ENCODE measurements at places on chromosomes 16 and 17. TPM values are rescaled to one million over a fixed set of nuclear protein-coding genes. Genes with fewer than 3 reads are reported as not detected.
A peak's percentile ranks its signal among the peaks of the same experiment; 100 is the strongest.

The IRX3 gene
- total RNA-seq = 37.9 TPM

The ATP2A1 gene
- 0.25 TPM for total RNA-seq

The CES5A gene
- total RNA-seq = not detected

The ARL5C gene
- not detected for total RNA-seq

The FBXW10B gene
- 0.19 TPM for total RNA-seq

- no peak overlapping the region for H3K27ac ChIP-seq
- H3K4me1 ChIP-seq = peaks cover 17% of the 10 kb centered on the region
- no peaks in the 10 kb centered on the region for H3K27me3 ChIP-seq
- no peak overlapping the region for H3K4me3 ChIP-seq
- no peak for DNase-seq
Measured at GRCh38 chr16:3856367-3857141, 24.0 kb downstream of the CREBBP start.

DNA sequence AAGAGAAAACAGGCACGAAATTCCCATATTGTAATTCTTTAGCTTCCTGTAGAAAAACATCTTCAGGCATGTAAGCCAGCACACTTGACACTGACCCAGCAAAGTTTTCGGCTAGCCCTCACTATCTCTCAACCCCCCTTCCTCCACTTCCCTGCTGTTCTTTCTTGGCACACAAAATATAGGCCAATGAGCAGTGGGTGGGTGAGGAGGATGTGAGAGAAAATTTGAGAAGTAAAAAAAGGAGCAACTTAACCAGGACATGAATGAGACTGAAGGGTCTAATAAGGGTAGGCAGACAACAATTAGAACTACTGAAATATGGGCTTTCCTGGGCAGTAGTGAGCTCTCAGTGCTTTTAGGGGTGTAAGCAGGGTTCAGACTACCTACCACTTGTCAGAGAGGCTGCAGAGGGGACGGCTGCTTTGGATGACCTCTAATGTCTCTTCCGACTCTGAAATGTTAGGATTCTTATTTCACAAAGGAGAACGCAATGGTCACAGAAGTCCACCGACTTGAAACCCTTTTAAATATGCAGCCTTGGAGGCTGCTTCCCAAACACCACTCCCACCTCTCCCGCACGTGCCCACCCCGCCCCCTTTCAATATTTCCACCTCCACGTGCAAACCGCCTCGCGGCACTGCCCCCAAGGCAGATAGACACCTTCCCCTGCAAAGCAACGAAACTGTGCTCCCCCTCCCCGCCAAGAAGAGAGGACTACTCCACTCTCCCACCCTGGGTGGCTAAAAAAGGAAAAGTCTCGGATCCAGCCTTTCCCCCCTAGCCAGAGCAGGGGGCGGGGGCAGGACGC lies 889 bp downstream of the MBTD1 start:
- H3K4me3 ChIP-seq = peak overlapping the region; percentile 84
- H3K27ac ChIP-seq = peak overlapping the region; percentile 11
- no peaks in the 10 kb centered on the region for H3K27me3 ChIP-seq
- peak; percentile 82 for DNase-seq
- peaks cover 36% of the 10 kb centered on the region for H3K4me1 ChIP-seq

- no peak for DNase-seq
- peaks cover 8% of the 10 kb centered on the region for H3K36me3 ChIP-seq
Measured at GRCh38 chr17:7007143-7007542, 5.3 kb upstream of the RNASEK start.

DNA sequence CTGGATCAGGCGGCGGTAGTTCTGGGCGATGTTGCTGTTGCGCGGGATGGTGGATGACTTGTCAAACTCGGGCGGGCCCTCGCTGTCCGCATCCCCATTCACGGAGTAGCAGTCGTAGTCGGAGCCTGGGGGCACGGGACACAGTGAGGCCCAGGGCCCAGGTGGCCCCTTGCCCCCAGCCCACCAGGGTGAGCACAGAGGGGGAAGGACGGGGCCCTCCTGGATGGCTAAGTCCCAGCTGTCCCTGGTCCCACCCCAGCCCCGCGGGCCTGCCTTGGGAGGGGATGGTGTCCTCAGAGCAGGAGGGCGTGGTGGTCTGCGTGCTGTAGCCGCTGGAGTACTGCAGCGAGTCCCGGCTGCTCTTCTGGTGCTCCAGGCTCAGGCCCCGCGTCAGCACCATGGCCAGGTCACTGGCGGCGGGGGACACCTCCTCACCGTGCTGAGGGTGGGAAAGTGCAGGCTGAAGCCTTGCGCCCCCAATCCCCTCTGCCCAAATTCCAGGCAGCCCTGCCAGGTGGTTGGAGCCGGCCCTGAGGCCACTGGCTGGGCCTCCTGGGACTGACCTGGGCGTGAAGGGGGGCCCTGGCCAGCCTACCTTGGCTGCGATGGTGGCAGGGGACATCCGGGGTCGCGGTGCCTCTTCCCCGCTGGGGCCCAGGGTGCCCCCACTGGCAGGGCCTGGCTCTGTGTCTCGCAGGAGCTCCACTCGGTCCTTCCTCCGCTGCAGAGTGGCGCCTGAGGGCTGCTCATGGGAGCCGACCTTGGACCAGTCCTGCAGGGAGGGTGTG lies 18.2 kb downstream of the IL34 start:
- H3K36me3 ChIP-seq = peaks cover 24% of the 10 kb centered on the region
- no peak overlapping the region for H3K4me3 ChIP-seq
- DNase-seq = no peak
- no peaks in the 10 kb centered on the region for H3K4me1 ChIP-seq
- H3K27me3 ChIP-seq = no peaks in the 10 kb centered on the region

GRCh38 chr16:19294156-19294649 lies 8.7 kb downstream of the CLEC19A start:
- no peaks in the 10 kb centered on the region for H3K36me3 ChIP-seq
- H3K27ac ChIP-seq = no peak overlapping the region
- no peak overlapping the region for H3K4me3 ChIP-seq
- no peaks in the 10 kb centered on the region for H3K4me1 ChIP-seq
- no peaks in the 10 kb centered on the region for H3K27me3 ChIP-seq

DNA sequence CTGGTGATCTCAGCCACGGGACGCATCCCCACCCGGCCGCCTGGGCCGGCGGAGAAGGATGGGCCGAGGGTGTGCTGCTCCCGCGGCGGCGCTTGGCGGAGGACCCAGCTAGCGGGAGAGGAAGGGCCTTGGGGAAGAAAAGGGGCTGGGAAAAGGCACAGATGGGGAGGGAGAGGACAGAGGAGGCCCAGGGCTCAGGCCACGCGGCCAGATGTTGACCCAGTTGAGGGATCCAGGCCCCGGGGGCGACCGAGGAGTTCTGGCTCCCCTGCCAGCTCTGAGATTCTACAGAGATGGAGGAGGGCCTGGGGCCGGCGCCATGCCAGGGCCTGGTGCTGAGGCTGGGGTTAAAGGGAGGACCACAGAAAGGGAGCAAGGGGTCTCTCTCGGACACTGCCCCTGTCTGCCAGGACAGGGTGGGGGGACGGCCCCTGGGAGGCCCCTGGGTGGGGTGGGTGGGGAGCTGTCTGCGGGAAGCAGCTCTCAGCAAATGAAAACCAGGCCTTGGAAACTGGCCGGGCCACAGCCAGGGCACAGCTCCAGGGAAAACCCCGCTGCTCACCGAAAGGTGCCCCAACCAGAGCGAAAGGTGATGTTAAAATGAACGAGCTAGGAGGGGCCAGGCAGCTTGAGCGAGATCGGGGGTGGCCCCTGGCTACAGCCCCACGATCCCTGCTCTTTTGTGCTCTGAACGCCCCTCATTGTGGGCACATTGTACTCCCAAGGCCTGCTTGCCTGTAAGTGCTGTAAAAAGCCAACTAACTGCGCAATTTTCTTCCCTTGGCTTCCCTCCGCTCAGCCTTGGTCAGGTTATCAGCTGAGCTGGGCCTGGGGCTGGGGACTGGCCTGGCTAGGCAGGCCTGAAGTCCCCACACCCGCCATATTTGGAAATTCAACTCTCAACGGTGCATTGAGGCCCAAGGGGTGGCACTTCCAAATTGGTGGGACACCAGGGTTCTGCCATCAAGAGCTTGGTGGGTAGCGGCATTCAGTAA lies 191.4 kb downstream of the ZNF423 start:
- no peaks in the 10 kb centered on the region for H3K4me1 ChIP-seq
- no peaks in the 10 kb centered on the region for H3K27me3 ChIP-seq
- H3K27ac ChIP-seq = no peak overlapping the region
- H3K4me3 ChIP-seq = no peak overlapping the region
- no peaks in the 10 kb centered on the region for H3K36me3 ChIP-seq

DNA sequence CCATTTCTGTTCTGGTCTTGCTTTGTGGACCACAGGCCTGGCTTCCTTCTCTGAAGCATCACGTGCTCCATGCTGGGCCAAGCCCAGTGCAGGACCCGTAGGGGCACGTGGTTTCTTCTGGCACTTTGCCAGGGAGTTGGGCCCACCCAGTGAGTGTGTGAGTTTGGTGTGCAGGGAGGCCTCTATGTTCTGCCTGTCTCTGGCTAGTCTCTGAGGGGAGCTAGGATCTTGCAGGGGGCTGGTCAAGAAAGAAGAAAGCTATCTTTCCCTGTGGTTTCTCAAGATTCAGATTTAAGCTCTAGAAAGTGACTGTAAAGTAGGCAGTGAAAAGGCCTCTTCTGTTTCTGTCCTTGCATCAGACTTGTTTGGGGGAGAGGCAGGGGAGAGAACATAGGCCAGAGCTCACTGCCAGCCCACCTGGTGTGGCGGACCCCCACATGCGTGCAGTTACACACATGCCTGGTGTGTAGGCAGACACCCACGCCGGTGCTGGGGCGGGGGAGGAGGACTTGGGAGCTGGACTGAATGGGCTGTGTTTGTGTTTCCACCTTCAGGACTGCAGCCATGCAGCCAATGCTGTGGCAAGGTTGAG lies 11.8 kb downstream of the LASP1 start:
- H3K4me3 ChIP-seq = no peak overlapping the region
- no peaks in the 10 kb centered on the region for H3K27me3 ChIP-seq
- peak; percentile 91 for DNase-seq
- peaks cover 10% of the 10 kb centered on the region for H3K36me3 ChIP-seq
- peaks cover 47% of the 10 kb centered on the region for H3K4me1 ChIP-seq
- peak overlapping the region; percentile 60 for H3K27ac ChIP-seq

GRCh38 chr17:59830007-59830630 lies 62.6 kb downstream of the TUBD1 start:
- no peaks in the 10 kb centered on the region for H3K36me3 ChIP-seq
- peak overlapping the region; percentile 0 for H3K4me3 ChIP-seq
- DNase-seq = no peak
- H3K27me3 ChIP-seq = no peaks in the 10 kb centered on the region
- peak overlapping the region; percentile 10 for H3K27ac ChIP-seq
- peaks cover 4% of the 10 kb centered on the region for H3K4me1 ChIP-seq

- peaks cover 4% of the 10 kb centered on the region for H3K36me3 ChIP-seq
- no peak for DNase-seq
Measured at GRCh38 chr17:12958786-12959185, 59.0 kb downstream of the ELAC2 start.

DNA sequence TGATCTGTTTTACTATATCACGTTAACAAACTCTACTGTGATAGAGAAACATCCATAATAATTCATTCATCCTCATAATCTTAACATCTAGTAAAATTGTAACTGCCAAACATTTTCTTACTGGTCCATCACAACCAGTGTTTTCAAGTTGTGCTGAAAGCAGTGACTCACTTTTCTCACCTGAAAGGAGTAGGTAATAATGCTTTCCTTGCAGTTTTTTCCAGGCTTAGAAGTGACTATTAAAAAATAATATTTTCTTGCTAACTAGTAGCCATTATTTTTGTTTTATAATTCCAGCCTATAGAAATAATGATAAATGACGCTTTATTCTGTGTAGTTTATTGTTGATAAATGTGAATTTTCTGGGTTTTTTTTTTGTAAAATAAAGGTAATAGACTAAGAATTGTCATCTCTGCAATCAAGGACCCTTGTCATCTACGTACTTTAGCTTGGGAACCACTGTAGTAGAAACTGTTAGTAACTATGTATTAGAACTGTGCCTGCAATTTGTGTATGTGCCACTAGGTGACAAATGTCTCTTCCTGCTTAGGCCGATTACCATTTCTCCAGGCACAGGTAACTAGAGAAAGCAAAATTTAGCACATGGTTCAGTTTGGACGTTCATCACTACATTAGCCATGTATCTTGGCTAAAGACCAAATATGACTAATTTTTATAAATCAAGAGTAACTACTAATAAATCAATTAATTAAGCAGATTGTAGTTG lies 409.4 kb upstream of the ERCC4 start:
- no peaks in the 10 kb centered on the region for H3K27me3 ChIP-seq
- no peak for DNase-seq
- no peaks in the 10 kb centered on the region for H3K4me1 ChIP-seq
- H3K36me3 ChIP-seq = no peaks in the 10 kb centered on the region
- no peak overlapping the region for H3K27ac ChIP-seq

GRCh38 chr17:74089869-74090464 lies 113.5 kb upstream of the RPL38 start:
- H3K27ac ChIP-seq = no peak overlapping the region
- no peak overlapping the region for H3K4me3 ChIP-seq
- H3K4me1 ChIP-seq = no peaks in the 10 kb centered on the region
- DNase-seq = peak; percentile 69
- H3K36me3 ChIP-seq = no peaks in the 10 kb centered on the region

- H3K4me1 ChIP-seq = no peaks in the 10 kb centered on the region
- H3K27ac ChIP-seq = no peak overlapping the region
- H3K4me3 ChIP-seq = no peak overlapping the region
Measured at GRCh38 chr17:77676237-77676661, 282.3 kb upstream of the TNRC6C start.

Data from kidney (tissue), 22 donors.